Brain pericyte (primary cell): ENCODE measurements at places on chromosomes 16 and 17.

- DNase-seq: no peak
Measured at GRCh38 chr17:43905985-43906852, 1.1 kb downstream of the MPP2 start.

DNA sequence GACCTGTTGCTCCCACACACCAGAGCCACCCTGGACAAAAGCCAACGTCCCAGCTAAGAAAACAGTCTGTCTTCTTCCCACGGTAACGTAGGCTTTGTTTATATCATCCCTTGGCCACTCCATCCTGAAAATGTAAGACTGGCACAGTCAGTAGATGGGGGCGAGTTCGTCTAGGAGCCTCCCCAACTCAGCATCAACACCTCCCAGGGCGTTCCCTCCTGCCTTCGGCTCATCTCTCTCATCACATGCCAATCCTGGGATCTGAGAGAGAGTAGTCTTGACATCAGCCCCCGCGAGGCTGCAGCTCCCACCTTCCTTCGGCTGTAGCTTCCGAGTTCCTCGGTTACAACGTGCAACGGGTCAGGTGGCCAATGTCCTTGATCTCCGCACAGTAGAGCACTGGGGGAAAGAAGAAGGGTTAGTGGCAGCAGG, 894 bp downstream of the RNF227 start:
- no peak for DNase-seq

GRCh38 chr17:31067691-31068184, 27.0 kb upstream of the NF1 start:
- DNase-seq: no peak

GRCh38 chr17:57914273-57915142, 40.7 kb downstream of the CUEDC1 start:
- no peak for DNase-seq

DNA sequence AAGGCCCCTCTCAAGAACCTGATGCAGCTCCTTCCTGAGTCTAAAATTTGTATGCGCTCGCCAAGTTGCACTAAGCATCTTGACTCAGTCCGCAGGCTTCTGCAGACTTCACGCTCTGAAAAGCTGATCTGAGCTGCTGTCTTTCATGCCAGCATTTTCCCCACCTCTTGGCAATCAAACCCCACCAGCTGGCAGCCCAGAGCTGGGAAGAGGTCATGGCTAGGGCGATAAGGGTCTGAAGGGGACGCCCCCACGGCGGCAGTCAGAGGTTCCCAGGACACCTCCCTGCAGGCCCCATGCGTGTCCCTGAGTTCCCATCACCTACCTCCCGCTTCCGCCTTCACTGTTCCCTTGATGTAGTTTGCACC, 5.1 kb upstream of the UNC13D start:
- DNase-seq: no peak

DNA sequence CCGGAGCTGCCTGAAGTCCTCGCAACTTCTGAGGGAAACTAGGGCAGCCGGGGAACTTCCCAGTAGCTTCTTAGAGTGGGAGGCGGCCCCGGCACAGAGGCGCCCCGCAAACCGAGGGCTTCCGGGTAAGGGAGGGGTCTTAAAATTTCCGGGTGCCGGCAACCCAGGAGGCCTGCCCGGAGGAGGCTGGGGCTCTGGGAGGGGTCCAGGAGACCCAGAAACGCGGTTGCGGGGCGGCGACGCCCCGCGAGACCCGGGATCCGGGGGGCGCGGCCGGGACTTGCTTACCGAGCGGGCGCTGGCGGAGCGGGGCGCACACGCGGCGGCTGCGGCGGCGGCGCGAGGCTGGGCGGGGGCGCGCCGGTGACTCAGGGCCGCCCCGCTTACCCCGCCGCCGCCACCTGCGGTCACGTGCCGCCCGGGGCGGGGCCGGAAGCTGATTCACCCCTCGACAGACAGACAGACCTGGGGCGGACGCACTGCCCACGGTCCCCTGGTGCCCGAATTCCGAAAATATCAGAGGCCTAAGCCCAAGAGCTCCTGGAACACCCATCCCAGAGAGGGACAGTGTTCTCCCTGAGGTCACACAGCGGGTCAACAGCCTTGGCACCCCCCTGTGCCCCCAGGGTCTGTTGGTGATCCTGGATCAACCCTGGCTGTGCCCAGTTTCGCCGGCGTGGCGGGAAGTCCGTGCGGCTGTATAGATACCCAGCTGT, at the start of gene FAM83G:
Gene FAM83G, minus strand, starts transcription at position 344 of the 716 bp plus-strand sequence. CDS start 723 bp downstream, outside the sequence.
- DNase-seq: no peak

- no peak for DNase-seq
Measured at GRCh38 chr17:80053102-80053501, 16.7 kb downstream of the CCDC40 start.

GRCh38 chr17:11952610-11953009, 44.7 kb downstream of the ZNF18 start:
- no peak for DNase-seq

- DNase-seq: no peak
Measured at GRCh38 chr17:17412326-17412725, 64.5 kb upstream of the MED9 start.

DNA sequence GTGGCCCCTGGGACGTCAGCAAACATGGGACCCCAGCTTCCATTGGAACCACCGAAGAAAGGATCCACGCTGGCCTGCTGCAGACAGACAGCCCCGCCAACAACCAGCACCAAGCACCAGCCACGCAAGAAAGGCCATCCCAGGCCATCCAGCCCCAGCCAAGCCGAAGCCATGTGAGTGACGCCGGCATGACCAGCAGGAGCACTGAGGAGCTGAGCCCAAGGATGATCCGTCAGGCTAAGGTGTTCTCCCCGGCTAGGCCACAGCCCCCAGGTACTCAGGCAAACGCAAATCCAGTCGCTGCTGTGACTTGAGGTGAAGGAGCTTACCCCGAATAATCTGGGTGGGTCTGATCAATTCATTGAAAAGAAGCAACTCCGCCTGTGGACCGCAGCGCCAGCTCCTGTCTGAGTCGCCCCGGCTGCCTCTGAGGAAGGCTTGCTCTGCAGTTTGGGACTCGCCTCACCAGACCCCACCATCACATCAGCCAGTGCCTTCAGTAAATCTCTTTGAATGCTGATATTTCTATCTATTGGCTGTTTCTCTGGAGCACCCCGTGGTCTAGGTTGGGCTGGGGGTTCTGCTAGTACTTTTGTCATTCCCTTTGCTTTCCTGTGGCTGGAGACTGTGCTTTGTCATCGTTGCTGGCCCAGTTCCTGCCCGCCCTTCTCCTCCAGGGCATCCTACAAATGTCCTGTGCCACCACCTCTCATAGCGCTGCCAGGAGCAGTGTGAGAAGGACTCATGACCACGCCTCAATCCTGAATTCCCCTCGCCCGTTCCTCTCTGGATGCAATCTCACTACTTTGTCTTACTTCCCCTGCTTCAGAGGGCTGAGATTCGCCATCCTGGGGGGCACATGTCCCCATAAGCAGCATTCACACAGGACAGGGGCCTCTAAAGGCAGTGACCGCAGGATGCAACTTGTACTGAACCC, 8.1 kb upstream of the CBX2 start:
- DNase-seq: no peak

DNA sequence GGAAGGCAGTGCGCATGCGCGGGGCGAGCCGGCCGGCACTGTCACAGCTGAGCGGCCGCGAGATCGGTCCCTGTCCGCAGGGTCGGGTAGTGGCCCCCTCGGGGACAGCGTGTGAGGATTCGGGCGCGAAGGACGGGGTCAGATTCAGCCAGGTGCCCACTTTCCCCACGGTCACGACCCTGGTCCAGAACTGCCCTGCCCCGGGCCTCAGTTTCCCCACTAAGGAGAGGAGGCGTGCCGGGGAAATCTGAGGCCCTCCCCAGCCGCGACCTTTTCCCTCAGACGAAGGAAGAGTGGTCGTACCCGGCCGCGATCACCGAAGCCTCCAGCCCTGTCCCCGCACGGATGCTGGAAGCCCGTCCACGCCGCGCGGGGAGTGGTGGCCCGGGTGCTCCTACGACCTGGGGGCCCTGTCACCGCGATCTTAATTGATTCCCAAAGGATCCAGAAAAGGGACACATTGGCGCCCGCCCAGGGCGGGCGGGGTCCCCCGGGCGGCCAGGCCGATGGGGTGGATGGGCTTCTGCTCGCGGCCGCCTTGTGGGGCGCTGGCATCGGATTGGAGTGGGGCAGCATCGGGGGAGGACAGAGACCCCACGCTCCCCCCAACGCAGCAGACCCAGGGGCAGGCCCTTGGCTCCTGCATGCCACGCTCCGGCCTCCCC, 57.7 kb downstream of the SRL start:
- no peak for DNase-seq

DNA sequence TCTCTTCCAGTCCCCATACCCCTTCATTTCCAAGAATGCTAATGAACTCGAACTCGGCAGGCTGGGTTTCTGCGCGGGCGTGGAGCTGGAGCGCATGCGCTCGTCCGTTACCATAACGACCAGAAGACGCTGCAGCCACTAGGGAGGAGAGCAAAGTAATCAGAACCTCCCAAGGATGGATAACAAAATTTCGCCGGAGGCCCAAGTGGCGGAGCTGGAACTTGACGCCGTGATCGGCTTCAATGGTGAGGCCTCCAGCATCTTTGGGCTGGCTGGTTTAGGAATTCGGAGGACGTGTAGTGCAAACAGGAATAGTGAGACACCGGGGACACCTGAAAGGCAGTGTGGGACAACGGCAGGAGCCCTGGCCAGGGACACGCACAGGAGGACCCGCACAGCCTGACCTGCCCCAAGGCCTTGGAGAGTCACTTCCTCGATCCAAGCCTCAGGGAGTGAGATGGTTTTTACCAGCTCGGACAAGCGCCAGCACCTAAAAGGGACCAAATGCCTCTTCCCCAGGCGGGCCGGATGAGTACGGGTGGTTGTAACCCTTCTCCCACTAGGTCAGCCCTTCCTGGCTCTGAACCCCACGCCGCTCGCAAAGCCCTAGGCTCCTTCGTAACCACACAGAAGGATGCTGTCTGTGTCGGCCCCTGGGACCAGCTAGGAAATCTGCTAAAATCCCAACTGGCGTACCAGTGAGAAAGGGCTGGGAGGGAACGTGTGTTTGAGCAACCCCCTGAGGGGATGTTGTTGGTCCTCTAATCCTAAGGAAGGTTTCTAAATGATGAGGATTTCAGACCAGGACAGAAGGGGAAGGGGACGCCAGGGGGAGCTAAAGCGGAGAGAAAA, at the start of gene CFAP52:
Gene CFAP52, plus strand, starts transcription at position 122 of the 852 bp plus-strand sequence. Its CDS starts 54 bp downstream, at position 176.
- peak; percentile 29 for DNase-seq

DNA sequence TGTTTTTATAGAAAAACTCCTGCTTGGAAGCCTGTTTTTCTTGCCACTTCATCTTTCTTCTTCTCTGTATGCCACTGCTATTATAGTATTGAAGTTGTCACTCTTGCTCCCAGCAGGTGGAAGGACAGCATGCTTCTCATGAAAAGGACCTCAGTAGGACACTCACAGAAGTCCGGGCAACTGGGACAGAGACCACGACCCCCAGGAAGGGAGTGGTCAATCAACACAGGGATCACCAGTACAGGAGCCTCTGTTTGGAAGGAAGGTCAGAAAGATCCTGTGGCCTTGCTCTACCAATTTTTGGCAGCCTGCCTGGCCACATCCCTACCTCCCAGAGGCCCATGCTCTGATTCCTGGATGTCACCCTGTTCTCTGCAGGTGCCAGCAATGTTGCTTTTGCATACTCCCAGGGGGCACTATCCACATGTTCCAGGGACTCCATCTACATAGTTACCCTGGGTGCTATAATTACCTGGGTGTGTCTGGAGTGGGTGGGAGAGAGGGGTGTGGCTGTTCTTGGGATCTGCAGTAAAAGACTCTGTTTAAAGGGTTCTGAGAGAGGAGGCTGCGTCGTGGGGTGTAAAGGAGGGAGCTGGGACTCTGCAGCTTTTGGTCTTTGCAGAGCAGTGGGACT, 13.7 kb upstream of the AKAP10 start:
- DNase-seq: no peak

DNA sequence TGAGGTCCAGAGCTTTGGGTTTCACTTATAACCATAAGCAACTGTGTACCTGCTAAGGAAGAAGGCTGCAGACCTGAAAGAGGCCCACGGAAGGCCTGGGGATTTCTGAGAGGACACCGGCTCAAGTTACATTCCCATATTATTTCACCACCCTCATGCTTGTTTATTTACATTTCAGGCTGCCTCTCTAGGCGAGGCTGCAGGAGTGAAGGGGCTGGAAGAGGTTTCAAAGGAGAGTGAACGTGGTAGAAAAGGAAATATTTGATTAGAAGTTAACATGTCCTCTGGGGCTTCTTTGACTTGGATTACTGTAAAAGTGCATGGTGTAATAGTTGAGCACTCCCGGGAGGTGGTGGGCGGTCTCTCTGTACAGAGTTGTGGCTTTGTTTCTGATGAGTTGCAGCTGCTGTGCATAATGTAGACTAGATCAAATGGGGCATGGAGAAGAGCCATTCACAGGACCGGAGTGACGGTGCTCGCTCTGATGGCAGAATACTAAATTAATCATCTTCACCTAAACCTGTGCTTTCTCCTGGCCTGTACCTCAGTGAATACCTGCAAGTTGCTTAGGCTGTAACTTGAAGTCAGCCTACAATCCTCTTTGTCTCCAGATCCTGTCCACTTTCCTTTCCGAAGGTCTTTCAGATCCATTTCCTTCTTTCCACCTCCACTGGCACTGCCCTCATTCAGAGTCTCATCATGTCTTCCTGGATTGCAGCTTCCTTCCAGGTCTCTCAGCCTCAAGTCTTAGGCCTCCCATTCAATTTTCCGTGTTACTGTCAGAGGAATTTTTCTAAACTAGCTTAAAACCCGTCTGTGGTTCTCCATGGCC, 1.9 kb upstream of the CPD start:
- DNase-seq: peak; percentile 92

DNA sequence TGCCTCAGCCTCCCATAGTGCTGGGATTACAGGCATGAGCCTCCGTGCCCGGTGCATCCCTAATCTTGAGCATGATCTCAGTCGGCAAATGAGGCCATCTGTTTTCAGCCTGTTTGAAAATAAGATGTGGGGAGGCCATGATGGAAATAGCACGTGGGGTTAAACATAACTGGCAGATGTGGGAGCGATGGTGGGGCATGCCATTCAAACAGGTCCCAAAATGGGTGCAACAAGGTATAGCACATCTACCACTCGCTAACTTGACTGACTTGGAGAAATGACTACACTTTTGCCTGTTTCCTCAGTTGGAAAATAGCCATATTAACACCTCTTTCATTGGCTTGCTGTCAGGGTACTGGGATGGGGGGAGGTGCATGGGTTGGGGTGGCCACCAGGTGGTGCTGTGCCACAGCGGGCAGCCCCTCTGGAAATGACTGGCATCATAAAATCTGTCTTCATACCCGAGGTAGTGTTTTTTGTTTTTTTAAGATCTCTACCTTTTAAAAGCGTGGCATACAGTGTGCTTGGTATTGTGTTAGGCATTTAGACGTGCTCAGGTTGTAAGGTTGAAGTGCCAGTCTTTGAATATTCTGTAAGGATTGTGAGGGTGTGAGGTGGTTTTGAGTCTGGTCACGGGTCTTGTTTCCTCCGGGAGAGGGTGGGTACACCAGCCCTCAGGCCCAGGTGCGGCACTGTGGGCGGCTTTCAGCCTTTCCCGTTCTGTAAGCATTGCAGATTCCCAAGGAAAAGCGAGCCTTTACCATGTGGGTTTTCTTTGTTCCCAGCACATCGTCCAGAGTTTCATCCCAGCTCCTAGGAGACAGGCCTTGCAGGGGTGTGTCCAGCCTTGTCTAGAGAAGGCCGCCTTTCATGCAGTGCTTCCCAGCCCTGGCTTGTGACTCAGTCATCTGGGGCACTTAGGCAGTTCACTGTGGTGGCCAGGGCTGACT, 2.9 kb upstream of the TTYH2 start:
- no peak for DNase-seq
